Fibroblast of lung (primary cell): ENCODE measurements at places on chromosomes 7 and 10.

GRCh38 chr7:90818341-90818740 lies 222.2 kb downstream of the CDK14 start:
- DNase-seq: no peak

- DNase-seq: peak; percentile 11
Measured at GRCh38 chr10:28367929-28368484, 65.1 kb upstream of the MPP7 start.

DNA sequence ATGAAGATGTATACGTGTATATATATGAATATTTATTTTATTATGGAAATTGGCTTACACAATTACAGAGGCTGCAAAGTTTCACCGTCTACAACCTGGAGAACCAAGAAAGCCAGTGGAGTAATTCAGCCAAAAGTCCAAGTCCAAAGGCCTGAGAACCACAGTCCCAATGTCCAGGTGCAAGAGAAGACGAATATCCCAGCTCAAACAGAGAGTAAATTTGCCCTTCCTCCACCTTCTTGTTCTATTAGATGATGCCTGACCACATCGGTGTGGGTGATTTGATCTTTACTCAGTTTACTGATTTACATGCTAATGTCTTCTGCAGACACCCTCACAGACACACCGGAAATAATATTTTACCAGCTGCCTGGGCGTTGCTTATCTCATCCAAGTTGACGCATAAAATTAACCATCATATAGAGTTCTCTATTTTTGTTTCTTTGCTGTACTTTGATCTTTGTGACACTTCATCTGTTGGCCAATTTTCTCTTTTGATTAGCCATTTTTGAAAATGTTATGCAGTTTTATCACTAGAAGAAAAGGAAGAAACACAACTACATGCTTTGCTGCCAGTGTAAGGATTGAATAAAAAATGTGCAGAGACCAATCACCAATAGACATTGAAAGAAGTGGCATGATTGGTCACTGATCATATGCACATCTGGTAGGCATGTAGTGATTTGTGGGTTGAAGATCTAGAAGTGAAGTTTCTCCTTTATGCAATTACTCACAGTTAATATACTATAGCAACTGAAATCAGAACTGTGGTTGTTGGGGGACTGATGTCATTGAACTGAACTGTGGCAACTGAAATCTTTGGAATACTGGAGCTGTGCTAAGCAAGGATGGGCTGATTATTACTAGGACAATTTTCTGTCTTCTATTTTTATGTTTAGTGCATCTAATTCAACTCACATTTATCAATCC lies 68.5 kb downstream of the EPDR1 start:
- DNase-seq: no peak

DNA sequence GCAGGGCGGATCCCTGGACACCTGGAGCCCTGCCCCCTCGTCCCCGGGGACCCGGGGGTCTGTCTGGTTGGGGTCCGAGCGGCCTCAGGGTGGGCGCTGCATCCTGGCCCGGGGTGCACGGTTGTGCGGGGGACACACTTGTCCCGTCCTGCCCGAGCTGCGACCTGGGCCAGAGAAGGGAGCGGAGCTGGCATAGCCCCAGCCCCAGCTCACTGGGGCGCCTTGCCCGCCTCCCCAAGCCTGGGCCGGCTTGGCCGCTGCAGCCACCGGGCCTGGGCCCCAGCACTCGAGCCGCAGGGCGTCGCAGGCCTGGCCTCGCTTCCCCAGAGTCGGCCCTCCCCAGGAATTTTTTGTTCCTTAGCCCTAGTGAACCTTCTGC lies 54.5 kb downstream of the GLRX3 start:
- no peak for DNase-seq

- peak; percentile 25 for DNase-seq
Measured at GRCh38 chr10:80530251-80530650, 7.5 kb upstream of the SH2D4B start.

DNA sequence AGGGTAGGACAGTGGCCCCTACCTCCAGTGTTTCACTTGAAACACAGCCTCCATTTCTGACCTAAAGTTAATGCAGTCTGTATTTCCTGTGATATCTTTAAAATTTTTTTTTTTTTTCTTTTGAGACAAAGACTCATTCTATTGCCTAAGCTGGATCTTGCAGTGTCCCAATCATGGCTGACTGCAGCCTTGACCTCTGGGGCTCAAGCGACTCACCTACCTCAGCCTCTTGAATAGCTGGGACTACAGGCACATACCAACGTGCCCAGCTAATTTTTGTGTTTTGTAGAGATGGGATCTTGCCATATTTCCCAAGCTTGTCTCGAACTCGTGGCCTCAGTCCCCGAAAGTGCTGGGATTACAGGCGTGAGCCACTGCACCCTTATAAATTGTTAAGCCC lies 16.7 kb upstream of the MGAM2 start:
- no peak for DNase-seq

GRCh38 chr7:113015034-113015645 lies 71.5 kb downstream of the GPR85 start:
- DNase-seq: peak; percentile 70

DNA sequence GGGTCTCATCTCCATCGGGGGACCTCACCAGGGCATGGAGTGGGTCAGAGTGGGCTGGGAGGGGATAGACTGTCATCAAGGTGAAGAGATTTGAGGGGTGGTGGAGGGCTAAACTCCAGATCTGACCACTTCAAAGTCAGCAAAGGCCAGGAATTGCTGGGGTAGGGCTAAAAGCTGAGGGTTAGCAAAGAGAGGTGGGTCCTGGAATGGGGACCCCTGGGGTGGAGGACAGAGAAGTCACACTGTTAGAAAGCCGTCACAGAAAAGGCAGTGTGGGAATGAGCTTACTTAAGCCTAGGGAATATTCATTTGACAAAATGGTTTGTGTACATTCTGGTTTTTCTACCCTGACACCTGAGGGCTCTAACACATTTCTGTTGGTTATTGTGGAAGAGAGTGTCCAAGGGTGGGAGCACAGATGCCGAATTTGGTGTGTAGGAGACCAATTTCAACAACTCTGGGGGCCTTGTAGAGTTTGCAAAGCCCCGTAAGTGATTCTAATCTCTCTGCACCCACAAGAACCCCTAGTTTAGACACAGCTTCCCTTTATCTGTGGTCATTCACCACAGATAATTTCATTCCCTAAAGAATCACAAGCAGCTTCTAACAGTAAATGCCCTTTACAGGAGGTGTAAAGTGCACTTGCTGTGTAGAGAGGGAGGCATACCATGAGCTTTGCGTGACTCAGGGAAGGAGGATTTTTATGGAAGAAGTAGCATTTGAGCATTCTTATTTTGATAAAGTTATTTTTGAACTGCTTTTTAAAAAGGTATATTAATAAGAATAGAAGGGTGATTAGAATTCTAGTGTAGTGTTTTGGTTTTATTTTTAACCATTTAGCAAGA lies 6.4 kb downstream of the FBH1 start:
- no peak for DNase-seq

GRCh38 chr7:44045226-44046014 lies 918 bp downstream of the DBNL start:
- DNase-seq: no peak

- DNase-seq: peak; percentile 6
Measured at GRCh38 chr7:18177815-18178660, 150.4 kb upstream of the PRPS1L1 start.

GRCh38 chr7:129222064-129222463 lies 2.8 kb upstream of the AHCYL2 start:
- no peak for DNase-seq

GRCh38 chr7:43480581-43480980 lies 102.3 kb upstream of the STK17A start:
- DNase-seq: no peak

- no peak for DNase-seq
Measured at GRCh38 chr10:132061465-132061864, 4.3 kb upstream of the JAKMIP3 start.

DNA sequence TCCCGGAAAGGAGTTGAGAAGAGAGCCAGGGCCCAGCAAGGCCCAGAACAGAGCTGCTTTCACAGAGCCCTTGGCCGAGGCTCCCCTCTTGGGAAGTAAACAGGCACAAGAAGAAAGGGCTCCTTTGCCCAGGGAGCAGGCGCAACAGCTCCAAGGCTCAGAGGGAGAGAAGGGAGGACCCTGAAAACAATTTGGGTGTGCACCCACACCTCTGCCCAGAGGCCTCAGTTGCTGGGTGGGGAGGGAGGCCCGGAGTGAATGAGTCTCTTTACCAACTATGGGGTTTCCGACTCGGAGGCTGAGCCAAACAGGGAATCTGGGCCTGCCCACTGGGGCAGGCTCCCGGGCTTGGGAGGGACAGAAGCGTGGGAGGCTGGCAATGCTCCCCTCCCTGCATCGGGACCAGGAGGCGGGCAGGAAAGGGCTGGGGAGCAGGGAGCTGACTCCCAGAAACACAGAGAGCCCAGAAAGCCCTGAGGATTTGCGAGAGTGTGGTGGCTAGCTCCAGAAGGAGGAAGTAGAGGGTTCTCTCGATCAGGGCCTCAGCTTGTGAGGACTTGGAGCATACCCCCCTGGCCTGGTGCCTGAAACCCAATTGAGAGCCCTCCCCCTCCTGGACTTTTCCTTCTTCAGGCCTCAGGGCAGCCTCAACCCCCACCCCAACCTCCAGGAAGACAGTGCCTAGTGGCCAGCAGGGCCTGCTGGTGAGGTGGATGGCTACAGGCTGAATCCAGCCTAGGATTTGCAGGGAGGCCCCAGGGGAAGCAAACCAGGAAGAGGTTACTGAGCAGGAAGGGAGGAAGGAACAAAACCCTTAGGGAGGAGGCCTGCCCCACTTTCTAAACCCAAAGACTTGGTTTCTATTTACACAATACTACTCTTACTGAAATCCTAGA lies 6.2 kb downstream of the C10orf105 start:
- peak; percentile 89 for DNase-seq

- peak; percentile 43 for DNase-seq
Measured at GRCh38 chr10:71314028-71314693, 4.9 kb upstream of the SLC29A3 start.

GRCh38 chr7:99623091-99623693 lies 6.4 kb downstream of the ZSCAN25 start:
- no peak for DNase-seq

DNA sequence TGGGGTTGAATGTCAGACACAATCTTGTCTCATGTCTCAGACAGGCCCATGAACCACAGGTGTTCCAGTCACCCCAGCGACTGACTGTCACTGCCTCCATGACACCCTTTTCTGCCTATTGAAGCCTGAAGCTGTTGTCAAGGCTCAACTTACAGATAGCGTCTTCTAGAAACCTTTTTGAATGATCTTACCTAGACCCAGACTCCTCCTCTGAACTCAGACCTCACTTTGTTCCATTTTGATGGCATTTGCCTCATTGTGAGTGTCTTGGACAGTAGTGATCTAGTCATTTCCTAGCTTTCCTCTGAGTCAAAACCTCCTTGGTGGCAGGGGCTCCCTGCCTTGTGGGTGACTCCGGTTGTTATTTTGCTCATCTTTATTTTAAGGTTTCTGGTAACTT lies 98.3 kb upstream of the AGK start:
- DNase-seq: no peak

DNA sequence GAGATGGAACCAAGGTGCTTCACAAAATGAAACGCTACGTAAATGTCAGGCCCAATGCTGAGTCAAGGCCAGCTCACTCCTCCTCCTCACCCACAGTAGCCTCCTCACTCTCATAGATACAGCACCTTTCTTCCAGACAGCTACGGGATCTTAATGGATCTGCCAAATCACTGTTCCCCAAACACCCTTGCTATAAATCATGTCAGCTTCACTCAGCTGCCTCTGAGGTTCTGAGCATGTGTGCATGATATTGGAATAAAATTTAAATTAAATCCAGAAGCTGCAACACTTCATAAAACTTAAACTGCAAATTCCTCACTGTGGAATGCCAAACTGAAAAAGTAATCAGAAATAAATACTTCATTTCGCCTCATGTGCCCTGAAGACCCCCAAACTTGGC lies 14.7 kb upstream of the CPXM2 start:
- no peak for DNase-seq

GRCh38 chr10:81219758-81220157 lies 655.2 kb upstream of the NRG3 start:
- DNase-seq: no peak

GRCh38 chr10:49679480-49679893 lies at the start of gene C10orf53:
Gene C10orf53, plus strand, starts transcription at chr10:49679651. Its CDS starts 47 bp downstream, at chr10:49679698.
- peak; percentile 37 for DNase-seq

- DNase-seq: no peak
Measured at GRCh38 chr10:79932841-79933379, 16.0 kb downstream of the SFTPD start.

DNA sequence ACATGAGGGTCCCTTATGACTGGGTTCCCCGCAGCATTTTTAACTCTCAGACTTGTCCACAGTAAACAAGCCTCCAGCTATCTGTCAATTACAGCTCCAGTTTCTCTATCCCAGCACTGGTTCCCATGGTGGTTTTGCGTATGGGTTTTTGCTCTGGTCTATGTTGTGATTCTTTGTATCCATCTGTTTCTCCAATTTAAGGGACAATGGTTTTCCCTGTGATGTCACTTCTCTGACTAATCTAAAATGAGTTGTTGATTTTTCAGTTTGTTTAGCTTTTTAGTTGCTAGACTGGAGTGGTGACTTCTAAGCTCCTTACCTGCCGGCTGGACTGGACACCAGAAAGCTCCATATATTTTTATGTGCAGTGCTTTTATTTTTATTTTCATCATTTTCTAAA lies 303.7 kb downstream of the INHBA start:
- DNase-seq: no peak

DNA sequence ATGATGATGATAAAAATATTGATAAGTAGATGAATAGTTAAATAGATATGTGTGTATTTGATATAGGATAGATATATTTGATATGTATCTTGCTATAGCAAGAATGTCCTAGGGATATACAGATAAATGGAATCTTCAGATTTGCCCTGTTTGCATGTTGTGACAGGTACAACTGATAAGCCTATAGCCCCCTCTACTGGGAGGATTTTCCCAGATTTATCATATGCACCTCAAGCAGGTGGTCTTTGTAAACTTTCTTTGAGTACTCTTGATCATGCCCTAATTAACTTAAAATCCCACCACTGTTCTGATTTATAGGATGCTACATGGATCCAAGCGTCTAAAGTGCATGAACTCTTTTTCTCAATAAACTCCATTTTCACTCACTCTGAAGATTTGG lies 1050.7 kb downstream of the SORCS3 start:
- peak; percentile 12 for DNase-seq

- DNase-seq: no peak
Measured at GRCh38 chr7:120949998-120950538, 509 bp upstream of the ING3 start.

- DNase-seq: no peak
Measured at GRCh38 chr10:88392222-88392621, 190.9 kb downstream of the RNLS start.

GRCh38 chr10:125165584-125166573 lies 5.5 kb upstream of the CTBP2 start:
- no peak for DNase-seq
